Spinal cord (tissue), 10 donors: ENCODE measurements at places on chromosomes 11 and 22.

DNA sequence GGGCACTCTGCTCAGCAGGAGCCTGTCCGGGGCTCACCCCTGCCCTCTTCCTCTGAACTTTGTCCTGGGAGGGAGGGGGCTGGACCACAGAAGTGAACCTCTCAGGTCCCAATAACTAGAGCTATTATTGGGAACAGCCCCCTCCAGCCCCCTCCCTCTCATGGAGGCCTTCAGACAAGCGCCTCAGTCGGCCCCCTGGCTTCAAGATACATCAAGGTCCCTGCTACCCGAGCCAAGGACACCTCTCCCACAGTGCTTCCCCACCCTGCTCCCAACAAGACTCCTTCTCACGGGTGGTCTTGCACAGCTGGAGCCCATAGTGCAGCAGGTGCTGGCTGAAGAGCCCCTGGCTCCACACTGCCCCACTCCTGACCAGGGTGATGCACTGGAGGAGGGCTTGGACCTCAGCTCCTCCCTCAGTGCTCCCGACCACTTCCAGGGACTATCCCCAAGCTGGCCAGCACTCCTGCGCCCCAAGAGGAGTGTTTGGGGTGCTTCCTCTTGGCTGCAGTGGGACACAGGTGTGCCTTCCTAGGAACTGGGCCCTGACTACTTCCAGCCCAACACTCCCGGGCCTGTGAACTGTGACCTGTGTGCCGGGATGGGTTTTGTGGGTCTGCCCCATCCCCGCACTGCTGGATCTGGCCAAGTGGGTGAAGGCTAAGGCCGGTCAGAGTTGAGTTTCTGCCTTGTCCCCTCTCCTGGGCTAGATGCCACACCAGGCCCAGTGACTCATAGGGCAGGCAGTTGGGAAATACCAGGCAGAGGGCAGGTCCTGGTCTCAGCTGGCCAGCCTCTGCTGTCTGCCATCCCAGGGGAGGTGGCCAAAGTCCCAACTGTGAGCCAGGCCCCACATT lies 2.2 kb downstream of the PNPLA2 start:
- DNase-seq = no peak

DNA sequence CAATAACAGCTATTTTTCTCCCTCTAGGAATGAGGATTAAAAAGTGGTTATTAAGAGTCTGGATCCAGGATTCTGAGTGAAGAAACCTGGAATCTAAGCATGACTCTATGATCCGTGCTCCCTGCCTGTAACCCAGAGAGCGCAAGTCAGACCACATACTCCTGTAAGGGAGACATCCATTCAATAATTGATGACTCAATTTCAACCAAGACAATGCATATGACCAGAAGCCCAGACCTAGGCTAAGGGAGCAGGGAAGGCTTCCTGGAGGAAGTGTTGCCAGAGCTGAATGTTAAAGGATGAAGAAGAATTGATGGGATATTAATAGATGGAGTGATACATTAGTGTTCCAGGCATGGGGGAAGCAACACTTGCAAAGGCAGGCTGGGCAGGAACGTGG lies 13.8 kb upstream of the PAMR1 start:
- no peak for DNase-seq

DNA sequence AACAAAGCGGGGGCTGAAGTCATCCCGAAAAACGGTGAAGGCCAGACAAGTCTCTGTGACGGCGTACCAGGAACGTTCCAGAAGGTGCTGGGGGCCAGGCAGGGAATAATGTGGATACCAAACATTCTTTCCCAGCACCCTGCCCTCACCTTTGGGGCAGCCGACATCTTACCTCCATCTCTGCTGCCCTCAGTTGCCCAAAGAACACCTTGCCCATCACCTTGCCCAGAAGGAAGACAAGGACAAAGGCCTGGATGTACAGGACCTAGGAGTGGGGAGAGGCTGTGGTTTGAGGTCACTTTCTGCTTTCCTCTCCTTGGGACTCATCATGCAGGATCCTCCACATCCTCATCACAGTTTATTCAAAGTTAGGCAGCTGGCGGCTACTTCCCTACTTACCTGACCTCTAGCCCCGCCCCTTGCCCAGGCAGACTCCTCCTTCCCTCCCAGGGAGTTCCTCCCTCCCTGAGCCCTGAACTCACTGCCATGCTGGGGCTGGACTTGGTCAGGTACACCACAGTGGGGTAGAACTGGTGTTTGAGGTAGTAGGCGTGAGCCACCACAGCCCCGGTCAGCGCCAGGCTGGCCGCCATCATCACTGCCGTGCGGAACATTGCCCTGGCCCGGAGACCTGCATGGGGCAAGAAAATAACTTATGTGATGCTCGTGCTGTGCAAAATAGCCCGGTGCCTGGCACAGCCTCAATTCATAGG lies 1.2 kb downstream of the SYVN1 start:
- DNase-seq = no peak

DNA sequence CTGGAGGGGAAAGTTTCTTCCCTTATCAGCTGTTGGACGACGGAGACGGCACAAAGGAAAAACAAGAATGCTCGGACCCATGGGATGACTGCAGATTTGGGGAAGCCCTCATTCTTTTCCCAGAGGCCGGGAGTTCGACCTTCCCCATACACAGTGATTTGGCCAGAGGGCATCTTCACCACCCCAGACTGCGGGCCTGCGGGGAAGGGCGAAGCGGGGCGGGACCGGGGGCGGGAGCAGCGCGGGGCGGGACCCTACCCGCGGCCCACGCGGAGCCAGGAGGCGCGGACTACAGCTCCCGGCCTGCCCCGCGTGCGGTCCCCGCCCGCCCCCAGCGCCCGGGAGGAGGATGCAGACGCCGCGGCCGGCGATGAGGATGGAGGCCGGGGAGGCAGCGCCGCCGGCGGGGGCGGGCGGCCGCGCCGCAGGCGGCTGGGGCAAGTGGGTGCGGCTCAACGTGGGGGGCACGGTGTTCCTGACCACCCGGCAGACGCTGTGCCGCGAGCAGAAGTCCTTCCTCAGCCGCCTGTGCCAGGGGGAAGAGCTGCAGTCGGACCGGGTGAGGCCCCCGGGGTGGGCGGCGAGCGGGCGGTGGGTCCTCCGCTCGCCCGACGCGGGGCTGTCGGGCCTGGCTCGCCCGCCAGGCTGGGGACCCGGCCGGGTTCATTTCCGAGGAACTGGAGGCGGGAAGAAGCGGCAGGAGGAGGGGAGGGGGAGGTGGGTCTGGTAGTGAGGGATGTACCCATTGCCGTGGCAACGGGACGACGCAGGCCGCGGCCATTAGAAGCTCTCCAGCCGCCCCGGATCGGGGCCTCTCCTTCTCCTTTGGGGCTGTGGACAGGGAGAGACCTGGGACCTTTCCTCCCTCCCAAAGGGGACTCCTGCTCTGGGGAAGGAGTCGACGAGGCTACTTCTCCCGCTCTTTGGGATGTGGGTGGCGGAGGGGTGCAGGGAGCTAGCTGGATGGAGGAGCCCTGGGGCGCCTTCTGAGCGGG lies at the start of gene KCTD17:
TSS of gene KCTD17 (plus strand) at position 352 of the 995 bp plus-strand sequence. CDS start at position 371, 19 bp downstream.
- peak; percentile 93 for DNase-seq

DNA sequence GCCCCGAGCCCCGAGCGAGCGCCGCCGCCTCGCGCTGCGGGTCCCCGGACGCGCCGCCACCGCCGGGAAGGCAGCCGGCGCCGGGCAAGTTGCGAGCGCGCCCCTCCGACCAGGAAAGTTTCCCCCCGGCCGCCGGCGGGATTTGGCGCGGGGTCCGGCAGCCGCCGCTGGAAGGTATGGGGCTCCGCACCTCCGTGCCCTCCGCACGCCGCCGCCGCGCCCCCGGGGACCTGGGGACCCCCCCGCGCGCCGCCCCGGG lies 281 bp downstream of the TSPAN18 start:
- DNase-seq = no peak

DNA sequence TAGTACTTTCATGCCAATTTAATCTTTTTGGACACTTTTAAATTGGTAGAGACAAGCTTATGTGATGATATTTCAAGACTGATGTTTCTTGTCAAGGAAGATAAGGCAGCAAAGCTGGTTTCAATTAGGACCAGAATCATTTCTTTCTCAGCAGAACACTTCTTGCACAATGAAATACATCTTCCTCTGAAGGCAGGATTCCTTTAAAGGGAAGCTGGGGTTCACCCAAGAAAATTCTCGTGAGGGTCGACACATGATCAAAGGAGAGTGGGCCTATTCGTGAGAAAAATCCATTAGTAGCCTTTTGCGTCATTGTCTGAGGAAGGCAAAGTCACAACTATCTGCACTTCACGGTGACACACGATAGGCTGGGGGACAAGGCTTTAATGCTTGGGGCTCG lies 17.6 kb downstream of the TTC12 start:
- no peak for DNase-seq

DNA sequence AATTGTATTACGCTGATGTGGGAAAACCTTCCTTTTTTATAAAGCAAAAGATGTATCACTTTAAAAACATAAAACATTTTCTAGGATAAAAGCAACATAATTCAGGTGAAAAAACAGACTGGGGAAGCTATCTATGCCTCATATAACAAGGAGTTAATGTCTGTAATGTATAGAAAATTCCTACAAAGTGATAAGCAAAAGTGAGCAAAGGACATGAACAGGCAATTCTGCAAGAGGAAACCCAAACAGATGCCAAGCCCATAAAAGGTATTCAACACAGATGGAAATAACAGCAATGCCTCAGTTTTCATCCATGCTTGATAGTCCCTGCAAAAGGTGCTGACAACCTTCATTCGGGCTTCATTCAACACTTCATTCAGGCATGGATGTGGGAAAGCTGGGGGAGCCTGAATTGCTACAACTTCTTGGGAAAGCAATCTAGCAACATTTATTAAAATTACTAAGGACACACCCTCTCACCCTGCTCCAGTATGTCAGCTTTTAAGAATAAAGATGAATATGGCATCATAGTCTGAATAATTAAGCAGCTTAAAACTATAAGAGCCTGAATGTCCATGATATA lies 39.3 kb downstream of the KCNQ1OT1 start:
- DNase-seq = no peak

DNA sequence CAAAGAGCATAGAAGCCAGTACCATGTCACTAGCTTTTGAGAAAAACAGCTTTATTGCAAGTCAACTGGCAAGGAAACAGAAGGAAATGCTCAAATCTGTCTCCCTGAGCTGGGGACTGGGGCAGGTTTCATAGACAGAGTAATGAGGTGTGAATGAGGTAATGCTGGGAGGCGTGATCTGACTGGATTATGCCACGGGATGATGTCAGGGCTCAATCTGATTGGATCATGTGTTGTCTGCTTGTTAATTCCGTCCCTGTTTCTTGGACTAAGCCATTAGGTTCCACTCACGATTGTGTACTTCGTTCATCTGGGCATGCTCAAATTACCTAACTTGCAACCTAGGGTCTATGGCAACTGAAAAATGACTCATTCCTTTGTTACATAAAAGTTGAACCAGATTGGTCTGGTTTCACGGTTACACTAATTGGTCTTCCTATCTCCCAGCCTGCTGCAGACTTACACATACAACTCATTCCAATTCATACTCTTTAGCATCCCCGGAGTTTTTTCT lies 20.2 kb upstream of the OR10A5 start:
- no peak for DNase-seq

- no peak for DNase-seq
Observed at GRCh38 chr11:78290293-78291176, 101.8 kb downstream of the USP35 start.

DNA sequence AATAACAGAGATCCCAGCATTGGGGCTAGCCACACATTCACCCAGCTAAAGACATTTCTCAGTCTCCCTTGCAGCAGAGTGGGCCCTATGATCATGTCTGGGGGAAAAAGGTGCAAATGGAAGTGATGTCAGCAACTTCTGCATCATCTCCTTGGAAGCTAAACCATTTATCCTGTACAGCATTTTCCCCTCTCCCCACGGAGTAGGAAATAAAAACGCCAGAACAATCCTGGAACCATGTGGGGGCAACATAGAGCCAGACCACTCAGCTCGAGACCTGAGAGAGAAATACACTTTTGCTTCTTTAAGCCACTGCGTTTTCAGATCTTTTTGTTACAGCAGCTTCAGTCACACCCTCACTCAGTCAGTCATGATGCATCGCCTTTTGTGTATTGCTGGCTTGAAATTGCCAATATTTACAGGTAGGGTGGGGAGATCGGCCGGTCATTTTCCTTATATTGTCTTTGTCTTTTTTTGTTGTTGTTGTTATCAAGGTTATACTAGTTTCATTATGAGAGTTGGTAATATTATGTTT lies 9.1 kb upstream of the RAC2 start:
- DNase-seq = no peak

- no peak for DNase-seq
Observed at GRCh38 chr11:74072721-74073120, 63.8 kb upstream of the UCP3 start.

GRCh38 chr11:12066799-12067508 lies 43.4 kb upstream of the MICAL2 start:
- DNase-seq = no peak

DNA sequence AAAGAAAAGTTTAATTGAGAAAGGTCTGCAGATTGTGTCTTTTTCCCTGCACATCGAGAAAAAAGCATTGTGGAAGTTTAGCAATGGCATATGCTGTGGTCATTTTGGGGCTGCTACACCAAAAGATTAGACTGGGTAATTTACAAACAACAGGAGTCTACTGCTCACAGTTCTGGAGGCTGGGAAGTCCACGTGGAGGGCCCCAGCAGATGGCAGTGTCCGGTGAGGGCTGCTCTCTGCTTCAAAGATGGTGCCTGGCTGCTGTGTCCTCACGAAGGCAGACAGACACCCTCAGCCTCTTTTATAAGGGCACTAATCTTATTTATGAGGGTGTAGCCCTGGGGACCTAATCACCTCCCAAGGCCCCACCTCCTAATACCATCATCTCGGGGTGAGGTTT lies 21.1 kb downstream of the PHF21B start:
- DNase-seq = no peak

DNA sequence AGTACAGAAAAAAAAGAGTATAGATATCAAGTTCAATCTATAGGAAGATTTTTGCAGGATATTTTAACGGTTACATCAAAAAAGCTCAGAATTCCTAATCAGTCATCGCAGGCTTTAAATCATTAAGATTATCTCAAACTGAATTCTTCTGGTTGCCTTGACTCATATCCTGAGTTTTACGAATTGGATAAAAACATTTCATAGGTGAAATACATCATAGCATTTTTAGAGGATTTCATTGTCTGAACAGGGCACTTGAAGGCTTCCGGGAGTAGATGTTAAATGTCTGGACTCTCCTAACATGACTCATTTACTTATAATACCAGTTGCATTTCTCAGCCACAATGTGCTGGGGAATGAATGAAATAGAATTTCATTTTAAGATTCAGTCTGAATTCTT lies 2216.6 kb upstream of the RAG2 start:
- no peak for DNase-seq

GRCh38 chr22:17788528-17789378 lies 14.5 kb upstream of the BID start:
- no peak for DNase-seq
